ENCODE measurements at places on chromosomes 6 and 20. TPM values are rescaled to one million over a fixed set of nuclear protein-coding genes. Genes with fewer than 3 reads are reported as not detected.

DNA sequence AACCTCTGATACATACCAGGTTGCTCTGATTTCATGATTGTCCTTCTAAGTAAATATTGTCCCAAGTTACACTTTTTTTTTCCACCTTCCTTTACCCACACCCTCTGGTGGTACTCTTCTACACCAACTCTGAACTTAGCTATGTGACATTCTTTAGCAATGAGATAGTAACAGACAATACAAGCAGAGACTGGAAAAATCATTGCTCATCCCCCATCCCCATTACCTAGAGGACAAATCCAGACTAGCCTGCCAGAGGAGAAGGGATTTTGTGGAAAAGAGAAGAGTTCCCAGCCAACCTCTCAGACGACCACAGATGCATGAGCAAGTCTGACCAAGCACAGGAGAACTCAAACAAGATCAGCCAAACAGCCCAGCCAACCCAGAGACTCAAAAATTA is 32.8 kb upstream of the TFAP2B start:
- no peak for DNase-seq

- DNase-seq: no peak
Measured at GRCh38 chr20:10476319-10476724, 41.2 kb downstream of the SLX4IP start.

GRCh38 chr6:94130478-94130877 is 711.1 kb upstream of the EPHA7 start:
- DNase-seq: peak; percentile 50

CST4 gene
- total RNA-seq: 0.95 TPM

- DNase-seq: no peak
Measured at GRCh38 chr6:74479420-74479819, 726.4 kb downstream of the COL12A1 start.

DNA sequence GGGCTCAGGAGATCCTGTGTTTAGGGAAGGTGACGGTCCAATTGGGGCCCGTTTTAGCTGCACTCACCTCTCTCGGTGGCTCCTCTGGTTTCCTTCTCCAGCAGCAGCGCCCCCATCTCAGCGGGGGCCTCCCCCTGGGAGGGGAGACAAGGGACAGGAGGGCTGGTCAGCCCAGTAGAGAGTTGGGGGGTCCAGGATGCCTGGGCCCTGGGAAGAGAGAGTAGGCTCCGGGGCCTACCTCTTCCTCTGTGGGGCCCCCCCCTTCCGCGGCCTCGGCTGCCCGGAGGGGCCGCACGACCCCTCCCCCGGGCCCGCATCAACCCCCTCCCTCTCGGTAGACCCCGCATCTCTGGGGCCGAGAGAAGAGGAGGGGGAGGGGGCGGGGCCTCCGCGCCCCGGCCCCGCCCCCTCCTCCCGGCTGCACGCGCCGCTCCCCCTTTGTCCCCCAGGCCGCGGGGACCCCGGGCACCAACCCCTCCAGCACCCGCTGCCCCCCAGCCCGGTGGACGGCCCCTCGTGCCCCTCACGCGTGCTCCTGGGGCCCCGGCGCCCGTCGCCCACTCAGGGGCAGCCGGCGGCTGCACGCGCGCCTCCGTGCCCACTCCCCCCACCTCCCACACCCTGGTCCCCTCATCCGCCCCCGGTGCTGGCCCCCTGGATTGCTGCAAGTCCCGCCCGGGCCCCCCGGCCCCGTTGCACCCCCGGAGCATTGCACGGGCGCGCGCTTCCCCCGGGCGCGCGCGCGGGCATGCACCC is 464 bp downstream of the EHMT2 start:
- DNase-seq: no peak

NTSR1 gene
- total RNA-seq: 0.09 TPM

GRCh38 chr6:144119376-144119775 is 24.0 kb upstream of the SF3B5 start:
- no peak for DNase-seq

DNA sequence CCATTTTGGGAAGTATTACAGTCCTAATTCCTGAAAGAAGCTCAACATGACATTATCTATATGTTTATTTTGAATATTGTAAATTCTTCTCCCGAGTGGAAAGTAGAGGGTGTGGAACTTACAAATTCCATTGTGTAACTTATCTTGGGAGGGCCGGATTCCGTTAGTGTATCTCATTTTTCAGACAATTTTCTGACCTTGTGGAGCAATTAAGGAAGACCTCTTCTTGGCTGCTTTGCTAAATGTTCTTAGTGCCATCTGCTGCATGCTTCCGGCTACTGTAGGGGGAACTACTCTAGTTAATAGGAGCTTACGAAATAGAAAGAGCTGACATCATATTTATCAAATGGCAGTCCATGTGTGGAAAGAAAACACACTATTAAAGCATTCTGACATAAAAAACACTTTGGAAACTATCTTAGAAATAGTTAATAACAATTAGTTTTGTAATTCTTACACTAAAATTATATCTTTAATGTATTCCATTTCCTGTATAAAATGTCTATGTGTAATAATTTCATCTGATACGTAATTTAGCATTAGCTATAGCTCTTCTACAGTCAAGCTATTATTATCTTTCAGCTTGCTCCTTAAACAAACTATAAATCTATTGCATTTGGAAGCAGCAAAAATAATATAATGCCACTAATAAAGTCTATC is 41.5 kb upstream of the KCNQ5 start:
- DNase-seq: peak; percentile 67

ZBTB9 gene
- 18.0 TPM for total RNA-seq

GRCh38 chr6:112307707-112308106 is 39.4 kb upstream of the RFPL4B start:
- DNase-seq: no peak

- DNase-seq: no peak
Measured at GRCh38 chr6:56914798-56915658, 39.9 kb upstream of the BEND6 start.

- DNase-seq: no peak
Measured at GRCh38 chr20:25191689-25192088, 3.8 kb upstream of the ENTPD6 start.

DNA sequence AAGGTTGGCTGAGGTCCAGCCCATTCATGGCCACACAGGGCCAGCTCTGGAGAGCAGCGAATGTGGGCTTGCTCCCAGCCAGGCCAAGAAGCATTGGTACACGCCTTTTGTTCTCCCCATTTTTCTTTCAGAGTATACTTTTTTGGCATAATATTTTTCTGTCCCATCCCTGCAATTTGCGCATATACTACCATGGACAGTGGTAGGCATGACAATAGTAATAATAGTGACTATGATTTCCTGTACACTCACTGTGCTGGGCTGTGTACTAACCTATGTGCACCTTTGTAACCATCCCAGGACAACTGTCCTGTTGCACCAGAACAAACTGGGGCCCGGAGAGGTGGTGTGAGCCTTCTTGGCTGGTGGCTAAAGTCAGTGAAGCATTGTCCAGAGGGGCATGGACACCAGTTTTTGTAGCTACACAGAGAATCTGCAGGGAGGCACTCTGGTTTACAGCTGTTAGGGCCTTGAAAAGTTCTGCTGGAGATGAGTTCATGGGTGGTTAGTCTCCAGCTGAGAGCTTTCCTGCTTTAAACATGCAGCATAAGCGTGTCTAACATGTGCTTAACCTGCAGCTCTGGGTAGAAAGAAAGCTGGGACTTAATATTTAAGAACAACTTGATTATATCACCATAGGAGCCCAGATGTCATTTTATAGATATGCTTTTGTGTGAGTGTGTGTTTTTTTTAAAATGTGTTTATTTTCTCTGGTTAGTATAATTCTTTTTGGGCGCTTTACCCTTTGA is 38.2 kb downstream of the DTD1 start:
- no peak for DNase-seq

DNA sequence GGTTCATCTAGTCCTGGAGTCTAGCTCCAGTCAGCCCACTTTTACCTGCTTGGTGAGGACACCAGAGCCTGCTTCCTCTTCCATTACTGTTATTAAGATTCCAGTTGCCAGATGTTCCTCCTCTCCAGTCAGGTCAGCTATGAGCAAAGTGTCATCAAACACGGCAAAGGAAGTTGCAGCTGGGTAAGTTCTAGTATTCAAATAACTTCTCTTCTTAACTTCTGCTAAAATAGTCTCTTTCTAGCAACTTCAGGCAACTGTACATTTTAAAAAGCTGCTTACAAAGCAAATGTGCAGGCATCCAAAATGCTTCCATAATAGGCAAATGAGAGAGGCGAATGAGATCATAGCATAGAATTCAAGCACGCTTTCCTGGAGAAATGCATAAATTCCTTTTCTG is 18.4 kb upstream of the MRPS18A start:
- DNase-seq: no peak

ZFP57 gene
- total RNA-seq: not detected

MYL9 gene
- 287 TPM for total RNA-seq

- DNase-seq: no peak
Measured at GRCh38 chr20:41510224-41510623, 108.0 kb downstream of the CHD6 start.

DDX43 gene
- not detected for total RNA-seq

FGD2 gene
- not detected for total RNA-seq

DNA sequence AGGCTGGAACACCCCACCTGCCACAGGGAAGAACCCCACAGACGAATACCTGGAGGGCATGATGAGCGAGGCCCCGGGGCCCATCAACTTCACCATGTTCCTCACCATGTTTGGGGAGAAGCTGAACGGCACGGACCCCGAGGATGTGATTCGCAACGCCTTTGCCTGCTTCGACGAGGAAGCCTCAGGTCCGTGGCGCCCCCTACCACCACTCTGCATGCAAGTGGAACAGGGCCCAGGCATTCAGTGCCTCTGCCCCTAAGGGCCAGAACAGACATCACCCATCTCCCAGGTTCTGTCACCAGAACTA is 6.6 kb downstream of the MYL9 start:
- DNase-seq: peak; percentile 92

- DNase-seq: no peak
Measured at GRCh38 chr6:71852948-71853347, 33.4 kb upstream of the RIMS1 start.

- DNase-seq: peak; percentile 52
Measured at GRCh38 chr20:53828682-53829254, 235.1 kb upstream of the ZNF217 start.

NPEPL1 gene
- total RNA-seq: 79.0 TPM

- DNase-seq: no peak
Measured at GRCh38 chr20:17749978-17750721, 50.4 kb downstream of the BANF2 start.

NMBR gene
- not detected for total RNA-seq

LRRN4 gene
- total RNA-seq: 1.6 TPM

GRCh38 chr6:130026859-130027258 is 8.5 kb downstream of the L3MBTL3 start:
- DNase-seq: no peak

CPXM1 gene
- 74.7 TPM for total RNA-seq

GRCh38 chr6:152270301-152270925 is 366.7 kb downstream of the SYNE1 start:
- no peak for DNase-seq

SLC22A7 gene
- total RNA-seq: not detected

DNA sequence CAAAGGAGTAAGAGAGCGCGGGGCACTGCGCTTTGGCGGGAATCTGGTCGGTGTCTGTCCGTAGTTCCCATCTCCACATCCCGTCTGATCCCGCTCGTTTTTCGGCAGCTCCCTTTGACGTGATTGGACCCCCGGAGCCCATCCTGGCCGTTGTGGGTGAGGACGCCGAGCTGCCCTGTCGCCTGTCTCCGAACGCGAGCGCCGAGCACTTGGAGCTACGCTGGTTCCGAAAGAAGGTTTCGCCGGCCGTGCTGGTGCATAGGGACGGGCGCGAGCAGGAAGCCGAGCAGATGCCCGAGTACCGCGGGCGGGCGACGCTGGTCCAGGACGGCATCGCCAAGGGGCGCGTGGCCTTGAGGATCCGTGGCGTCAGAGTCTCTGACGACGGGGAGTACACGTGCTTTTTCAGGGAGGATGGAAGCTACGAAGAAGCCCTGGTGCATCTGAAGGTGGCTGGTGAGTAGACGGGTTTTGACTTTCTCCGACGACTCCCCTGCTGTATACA is 1.4 kb downstream of the BTN1A1 start:
- peak; percentile 80 for DNase-seq

- peak; percentile 78 for DNase-seq
Measured at GRCh38 chr6:10837009-10837621, 1.2 kb downstream of the MAK start.

PPDPF gene
- 356 TPM for total RNA-seq

- DNase-seq: no peak
Measured at GRCh38 chr6:145963216-145964068, 716 bp downstream of the SHPRH start.

RGS17 gene
- 3.7 TPM for total RNA-seq

ANKRD6 gene
- total RNA-seq: 110 TPM

DNA sequence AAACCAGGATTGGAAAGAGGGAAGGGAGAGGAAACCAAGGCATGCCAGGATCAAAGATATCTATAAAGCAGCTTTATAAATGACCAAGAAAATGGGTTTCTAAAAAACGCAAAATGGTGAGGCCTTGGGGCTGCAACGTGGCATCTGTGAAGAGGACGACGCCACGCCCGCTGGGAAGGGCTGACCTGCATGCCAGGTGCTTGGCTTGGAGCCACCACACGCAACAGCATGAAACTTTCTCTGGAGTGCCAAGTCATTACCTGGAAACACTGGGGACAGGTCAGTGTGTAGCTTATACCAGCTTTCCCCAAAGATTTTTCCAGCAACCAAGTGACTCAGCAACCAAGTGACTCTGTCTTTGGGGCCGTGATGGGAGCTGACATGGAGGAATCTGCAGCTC is 82.5 kb downstream of the POPDC3 start:
- no peak for DNase-seq

DNA sequence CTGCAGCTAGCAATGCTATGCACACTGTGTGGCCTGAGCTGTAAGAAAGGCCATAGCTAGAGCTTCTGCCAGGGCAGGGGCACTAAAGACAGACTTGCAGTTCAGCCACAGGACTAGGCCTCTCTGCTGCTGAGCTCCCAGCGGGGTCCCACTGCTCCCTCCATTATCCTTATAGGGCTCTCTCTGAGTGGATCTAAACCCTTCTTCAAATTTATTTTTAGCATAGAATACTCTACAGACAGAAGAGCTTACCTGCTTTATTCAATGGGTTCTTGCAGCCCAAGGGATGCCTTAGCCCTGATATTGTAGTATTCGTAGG is 100.9 kb upstream of the MLN start:
- DNase-seq: no peak
